AG20443 (cell line): ENCODE measurements at places on chromosomes 5 and 9.

DNA sequence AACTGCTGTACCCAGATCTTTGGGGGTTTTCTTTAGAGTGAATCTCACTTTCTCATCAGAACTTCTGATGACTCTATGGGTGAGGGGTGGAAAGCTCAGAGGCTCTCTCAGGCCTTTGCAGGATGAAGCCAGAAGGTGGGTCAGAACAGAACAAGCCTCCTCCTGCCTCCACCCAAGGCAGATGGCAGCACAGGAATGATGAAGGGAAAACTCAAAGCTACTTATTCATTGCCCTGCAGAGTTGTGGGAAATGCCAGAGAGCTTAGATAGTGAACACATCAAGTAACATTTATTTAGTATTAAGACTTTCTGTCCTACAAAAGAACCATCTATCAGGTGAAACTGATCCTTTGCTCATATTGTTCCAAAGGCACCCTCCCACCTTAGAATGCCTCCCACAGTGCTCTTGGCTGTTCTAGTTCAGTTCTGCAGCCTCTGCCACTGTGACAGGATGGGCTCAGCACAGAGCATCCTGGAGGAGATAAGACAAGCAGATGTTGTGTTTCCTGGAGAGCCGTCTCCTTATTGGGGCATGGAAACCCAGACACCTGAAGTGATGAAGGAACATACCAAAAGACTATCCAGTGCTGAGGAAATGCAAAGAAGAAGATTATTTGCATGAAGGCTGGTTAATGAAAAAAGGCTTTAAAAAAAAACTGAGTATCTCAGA is 146.6 kb downstream of the ADAMTS12 start:
- DNase-seq, result no peak

DNA sequence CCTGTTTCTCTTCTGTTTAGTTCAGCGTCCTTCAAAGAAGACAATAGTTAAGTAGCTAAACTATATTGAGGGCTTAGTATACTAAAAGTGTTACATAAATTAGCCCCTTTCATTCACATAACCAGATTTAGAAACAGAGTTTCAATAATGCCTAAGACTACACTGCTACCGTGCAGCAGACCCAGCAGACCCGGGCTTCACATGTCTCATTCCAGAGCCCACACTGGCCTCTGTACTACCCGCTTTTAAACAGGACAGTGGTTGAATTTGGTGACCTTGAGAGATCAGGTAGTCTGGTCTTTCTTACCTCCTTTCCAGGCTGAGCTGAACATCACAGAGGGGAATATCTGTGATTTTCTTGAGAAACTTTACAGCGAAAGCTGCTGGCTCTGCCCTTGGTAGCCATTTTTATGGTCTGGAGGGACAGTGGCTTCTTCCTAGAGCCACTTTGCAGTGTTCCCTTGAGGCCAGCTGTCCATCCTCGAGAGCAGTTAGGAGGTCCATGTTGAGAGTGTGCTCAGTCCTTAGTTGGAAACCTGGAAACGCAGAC is 56.5 kb downstream of the SLC22A5 start:
- no peak for DNase-seq

DNA sequence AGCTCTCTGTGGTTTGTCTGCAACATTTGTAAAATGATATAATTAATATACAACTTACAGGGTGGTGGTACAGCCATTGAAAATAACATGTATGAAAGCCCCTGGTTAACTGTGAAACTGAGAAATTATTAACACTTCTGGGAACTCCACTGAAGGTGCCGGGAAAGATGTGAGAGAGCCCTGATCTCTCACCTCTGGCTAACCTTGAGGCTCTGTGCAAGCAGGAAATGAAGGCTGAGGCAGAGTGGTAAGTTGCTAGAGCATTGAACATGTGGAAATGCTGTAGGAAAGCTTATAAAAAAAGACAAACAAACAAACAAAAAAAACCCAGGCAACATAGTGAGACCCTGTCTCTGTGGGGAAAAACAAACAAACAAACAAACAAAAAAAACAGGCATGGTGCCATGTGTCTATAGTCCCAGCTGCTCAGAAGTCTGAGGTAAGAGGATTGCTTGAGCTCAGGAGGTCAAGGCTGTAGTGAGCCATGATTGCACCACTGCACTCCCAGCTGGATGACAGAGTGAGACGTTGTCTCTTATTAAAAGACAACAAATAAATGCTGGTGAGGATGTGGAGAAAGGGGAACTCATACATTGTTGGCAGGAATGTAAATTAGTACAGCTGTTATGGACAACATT is 7.5 kb downstream of the CATSPER3 start:
- no peak for DNase-seq

DNA sequence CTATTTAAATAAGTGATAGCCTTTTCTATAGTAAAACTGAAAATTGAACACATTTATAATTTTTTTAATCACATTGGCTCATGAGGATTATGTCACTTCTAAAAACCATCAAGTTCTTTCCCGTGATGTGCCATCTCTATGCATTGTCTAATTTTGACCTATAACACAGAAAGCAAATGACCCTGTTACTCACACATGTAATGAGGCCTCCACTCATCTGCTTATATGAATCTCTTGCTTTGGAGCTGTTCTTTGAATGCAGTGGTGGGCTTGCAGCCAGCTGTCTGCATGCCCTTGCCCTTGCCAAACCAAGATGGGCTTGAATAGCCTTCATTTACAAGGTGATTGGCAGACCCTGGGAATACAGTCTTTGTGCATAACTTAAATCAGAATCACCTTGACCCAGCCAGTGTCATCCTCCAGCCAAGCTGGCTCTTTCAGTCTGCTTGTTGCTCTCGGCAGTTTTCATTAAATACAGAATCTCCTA is 163.2 kb downstream of the TRIO start:
- no peak for DNase-seq

DNA sequence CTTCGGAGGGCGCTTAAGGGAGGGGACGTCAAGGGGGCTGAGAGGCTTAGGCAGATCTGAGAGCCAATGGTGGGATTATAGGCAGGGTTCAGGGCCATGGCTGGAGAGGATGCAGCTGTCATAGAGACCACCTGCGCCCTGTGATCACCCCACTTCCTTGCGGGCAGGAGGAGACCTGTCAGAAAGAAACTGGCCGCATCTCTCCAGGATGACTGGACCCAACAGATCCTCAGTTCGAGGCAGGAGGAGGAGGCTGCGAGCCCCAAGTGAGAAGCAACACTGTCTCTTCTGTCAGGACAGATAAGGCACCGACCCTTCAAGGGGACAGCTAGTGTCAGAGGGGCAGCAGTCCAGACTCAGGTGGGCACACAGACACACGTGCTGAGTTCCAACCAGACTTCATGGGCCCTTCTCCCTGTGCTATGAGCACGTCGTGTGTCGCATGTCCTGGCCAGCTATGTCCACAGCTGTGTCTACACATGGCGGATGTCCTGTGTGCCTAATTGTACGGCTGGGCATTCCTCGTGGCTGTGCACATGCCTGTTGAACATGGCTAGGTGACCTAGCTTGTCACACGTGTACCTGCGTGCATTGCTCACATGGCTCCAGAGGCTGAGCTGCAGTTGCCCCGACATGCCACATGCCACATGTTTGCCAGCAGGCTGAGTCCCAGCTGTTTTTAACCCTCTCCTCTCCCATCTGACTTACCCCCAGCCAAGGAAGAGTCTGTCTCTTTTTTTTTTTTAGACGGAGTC is 583 bp upstream of the AQP3 start:
- DNase-seq, result peak; percentile 38

GRCh38 chr5:119397518-119398380 is 41.9 kb downstream of the TNFAIP8 start:
- peak; percentile 43 for DNase-seq

GRCh38 chr5:14238272-14238671 is 95.1 kb downstream of the TRIO start:
- DNase-seq, result no peak
